ENCODE measurements at places on chromosomes 3 and 15.
A peak's percentile ranks its signal among the peaks of the same experiment; 100 is the strongest.

GRCh38 chr3:29871087-29871486, 590.2 kb downstream of the RBMS3 start:
- no peak for DNase-seq

GRCh38 chr15:65653341-65653740, 31.6 kb downstream of the SLC24A1 start:
- DNase-seq: peak; percentile 40

DNA sequence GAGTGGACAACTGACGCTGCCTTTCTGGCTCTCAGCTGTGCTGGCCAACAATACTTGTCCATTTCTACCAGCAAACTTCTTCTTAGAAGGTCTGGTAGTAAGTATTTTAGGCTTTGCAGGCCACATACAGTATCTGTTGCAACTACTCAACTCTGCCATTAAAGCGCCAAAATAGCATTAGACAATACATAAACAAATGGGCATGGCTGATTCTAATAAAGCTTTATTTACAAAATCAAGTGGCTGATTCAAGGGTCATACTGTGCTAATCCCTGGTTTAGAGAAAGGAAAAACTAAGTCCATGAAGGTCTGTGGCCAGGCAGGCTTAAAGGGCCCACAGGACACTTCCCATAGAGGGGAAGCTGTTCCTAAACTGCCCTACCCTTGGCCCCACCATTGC, 26.3 kb upstream of the TPM1 start:
- no peak for DNase-seq

- no peak for DNase-seq
Measured at GRCh38 chr3:102053375-102053989, 204.2 kb downstream of the NFKBIZ start.

Measured in HS-27A (cell line).